ENCODE measurements at places on chromosomes 12 and 14. TPM values are rescaled to one million over a fixed set of nuclear protein-coding genes. Genes with fewer than 3 reads are reported as not detected.

DNA sequence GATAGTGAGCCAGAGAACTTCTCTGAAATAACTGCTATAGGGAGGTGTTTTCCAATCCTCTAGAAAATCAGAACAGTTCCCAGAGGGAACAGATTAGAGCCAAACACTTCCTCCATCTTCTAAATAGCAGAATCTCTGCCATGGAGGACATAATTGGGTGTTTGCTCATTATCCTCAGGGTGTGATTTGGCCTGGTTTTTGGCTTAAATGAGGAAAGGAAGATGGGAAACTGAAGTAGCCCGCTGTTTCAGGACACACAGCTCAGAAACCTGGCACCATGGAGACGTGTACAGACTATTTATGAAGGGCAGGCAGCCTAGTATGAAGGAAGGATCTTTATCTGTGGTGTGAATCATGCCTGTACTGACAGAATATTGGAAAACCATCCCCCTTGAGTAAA is 231.7 kb upstream of the PRKD1 start:
- DNase-seq: no peak

DNA sequence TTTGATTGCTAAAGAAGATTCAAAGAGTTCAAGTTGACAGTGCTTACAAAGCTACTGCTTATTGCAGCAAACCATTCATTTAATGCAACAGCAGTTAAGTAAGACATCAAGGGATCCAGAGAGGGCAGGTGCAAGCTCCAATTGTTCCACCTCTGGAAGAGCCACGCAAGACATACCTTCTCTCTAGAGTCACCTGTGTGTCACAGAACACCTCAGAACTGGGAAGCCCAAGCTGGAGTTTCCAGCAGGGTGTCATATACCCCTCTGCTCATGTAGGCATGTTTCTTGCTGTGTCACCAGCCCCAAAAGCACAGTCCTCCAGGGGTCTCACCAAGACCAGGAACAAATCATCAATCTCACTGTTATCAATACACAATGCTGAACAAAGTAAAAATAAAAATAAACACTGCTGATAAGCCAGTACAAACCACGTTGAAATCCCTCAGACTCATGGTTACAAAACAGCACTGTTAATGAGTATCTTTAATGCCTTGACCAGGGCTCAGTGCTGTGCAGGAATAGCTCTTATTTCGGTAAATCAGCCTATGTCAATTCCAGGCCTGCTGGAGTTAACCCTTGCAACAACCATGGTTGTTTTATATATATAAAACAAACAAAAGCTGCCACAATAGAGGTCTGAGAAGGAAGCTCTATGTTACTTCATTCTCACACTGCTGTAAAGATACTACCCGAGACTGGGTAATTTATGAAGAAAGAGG is 37.4 kb upstream of the BATF start:
- DNase-seq: no peak

DNA sequence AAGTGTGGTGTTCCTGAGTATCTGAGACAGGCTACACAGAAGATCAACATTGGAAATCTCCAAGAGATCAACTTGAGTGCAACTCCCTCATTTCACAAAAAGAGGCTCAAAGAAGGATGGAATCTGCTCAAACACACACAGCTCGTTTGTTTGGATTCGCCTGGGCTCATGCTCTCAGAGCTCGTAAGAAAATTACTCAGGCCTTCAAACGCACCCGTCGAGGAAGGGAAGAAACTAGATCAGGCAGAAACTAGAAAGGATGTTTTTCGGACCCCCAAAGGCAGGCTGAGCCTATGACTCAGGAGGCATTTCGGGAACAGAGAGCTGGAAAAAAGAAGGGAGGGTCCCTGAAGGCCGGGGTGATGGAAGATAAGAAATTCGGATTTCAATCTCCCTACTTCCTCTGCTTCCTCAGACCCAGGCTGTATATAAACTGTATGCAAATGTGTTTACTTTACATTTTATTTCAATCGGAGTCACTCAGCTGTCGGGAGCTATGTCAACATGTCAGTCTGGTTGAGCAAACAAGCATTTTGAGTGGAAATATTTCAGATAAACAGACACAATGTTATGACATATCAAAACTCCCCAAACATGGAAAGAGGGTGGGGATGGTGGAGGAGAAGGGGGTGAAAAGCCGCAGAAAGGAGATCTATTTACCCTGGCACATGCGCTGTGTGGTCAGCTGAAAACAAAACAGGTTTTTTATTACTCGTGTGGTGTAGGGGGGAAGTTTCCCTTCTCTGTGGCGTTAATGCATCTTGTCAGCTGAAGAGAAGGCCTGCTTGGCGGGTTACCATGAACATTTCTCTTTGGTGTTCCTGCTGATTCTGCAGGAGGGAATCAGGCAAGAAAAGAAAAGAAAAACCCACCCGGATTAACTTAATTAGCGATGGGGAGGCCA is 129.1 kb upstream of the TBX3 start:
- DNase-seq: no peak

- no peak for DNase-seq
These were observed 83.4 kb downstream of the STXBP6 start for GRCh38 chr14:24966579-24966964.

DNA sequence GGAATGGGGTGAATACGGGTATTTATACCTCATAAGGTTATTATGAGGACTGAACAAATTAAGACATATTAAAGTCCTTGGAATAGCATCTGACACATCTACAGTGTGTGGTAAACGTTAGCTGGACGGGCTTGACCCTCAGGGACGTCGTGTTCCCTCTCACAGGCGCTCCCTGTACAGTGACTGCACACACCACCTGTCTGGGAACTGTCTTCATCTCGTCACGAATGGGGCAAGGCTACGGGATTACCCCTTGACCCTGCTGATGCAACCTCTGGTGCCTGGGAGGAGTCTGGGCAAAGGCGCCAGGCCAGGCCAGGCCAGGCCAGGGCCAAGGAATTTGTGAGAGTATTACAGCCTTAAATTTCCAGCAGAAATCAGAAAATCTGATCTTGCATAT is 191.1 kb downstream of the CALM1 start:
- DNase-seq: no peak

GRCh38 chr12:12207746-12208145 is 59.1 kb downstream of the LRP6 start:
- peak; percentile 28 for DNase-seq

Gene TMED8
- total RNA-seq: 2.2 TPM

Gene NELL2
- 6.7 TPM for total RNA-seq

Gene TSPAN19
- not detected for total RNA-seq

Measured in Caki2 (cell line).